ENCODE measurements at places on chromosomes 1 and 21.

GRCh38 chr1:224735159-224735558 is 119.0 kb downstream of the CNIH3 start:
- no peak for DNase-seq

GRCh38 chr1:11428789-11429188 is 50.2 kb upstream of the DISP3 start:
- no peak for DNase-seq

DNA sequence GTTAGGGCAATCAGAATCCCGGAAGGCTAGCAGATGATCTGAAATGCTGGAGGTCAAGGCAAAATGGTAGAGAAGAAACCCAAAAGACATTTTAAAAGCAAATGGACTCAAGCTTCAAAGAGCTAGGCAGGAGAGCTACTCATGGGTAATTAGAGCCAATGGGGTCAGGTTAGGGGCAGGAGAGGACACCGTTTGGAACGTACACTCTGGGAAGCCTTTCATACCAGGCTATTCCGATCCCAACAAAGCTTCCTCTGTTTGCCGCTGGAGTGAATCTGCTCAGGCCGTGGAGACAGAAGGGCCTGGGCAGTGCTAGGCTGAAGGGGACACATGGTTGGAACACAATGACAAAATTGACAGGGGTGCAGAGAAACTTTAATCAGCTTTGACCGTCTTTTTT is 346.6 kb downstream of the RPS6KC1 start:
- DNase-seq = no peak

GRCh38 chr1:202639500-202639899 is 70.8 kb downstream of the SYT2 start:
- DNase-seq = no peak

DNA sequence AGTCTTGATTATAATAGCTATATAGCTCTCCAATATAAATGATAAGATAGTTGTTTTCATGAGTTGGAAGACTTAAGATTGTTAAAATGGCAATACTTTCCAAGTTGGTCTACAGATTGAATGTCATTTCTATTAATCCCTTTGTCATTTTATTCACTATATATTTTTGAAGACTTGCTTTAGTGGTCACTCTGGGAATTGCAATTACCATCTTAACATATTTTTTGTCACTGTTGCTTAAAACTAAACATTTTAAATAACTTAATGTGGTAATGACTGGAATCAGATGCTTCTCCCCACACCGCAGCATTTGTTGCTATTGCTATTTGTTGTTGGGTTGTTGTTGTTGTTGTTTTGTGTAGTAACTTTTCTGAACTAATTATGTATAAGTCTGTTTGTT is 1592.9 kb downstream of the MRPL39 start:
- no peak for DNase-seq

DNA sequence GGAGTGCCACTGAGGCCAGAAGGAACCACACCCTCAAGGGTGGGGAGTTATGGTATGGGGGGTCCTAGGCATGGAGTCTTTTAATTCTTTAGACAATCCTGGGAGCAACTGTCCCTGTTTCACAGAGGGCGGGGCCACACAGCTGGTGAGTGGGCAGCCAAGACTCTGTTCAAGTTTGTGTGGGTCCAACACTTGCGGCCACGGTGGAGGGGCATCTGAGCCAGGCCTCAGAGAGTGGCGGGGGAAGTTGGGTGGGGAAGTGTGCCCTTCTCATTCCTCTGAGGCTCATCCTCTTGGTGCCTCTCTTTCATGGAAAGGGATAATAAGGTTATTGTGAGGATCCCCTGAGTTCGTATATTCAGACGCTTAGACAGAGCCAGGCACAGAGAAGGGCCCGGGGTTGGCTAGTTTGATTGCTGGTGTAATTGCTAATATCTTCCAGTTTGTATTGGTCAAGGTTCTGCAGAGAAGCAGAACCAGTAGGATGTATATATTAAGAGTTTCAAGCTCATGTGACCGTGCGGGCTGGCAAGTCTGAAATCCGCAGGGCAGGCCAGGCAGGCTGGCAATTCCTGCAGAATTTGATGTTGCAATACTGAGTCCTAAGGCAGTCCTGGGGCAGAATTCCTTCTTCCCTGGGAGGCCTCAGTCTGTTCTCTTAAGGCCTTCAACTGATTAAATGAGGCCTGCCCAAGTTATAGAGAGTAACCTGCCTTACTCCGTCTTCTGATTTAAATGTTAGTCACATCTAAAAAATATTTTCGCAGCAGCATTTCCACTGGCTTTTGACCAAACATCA is 15.9 kb downstream of the PCSK9 start:
- DNase-seq = no peak
